ENCODE measurements at places on chromosomes 3 and 15.
A peak's percentile ranks its signal among the peaks of the same experiment; 100 is the strongest.

- DNase-seq: no peak
These were observed 708.4 kb upstream of the CBLB start for GRCh38 chr3:106577241-106577640.

DNA sequence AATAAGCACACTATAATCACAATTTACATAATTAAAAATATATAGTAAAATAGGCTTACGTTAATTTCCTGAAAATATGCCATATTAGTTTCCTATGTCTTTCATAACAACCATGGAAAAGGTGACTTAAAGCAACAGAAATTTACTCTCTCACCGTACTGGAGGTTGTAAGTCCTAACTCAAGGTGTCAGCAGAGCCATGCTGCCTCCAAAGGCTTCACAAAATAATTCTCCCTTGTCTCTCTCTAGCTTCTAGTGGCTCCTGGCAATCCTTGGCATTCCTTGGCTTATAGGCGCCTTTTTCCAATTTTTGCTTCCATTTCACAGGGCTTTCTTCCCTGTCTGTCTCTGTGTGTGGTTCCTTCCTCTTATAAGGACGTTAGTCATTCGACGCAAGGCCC is 7.6 kb downstream of the SI start:
- no peak for DNase-seq

DNA sequence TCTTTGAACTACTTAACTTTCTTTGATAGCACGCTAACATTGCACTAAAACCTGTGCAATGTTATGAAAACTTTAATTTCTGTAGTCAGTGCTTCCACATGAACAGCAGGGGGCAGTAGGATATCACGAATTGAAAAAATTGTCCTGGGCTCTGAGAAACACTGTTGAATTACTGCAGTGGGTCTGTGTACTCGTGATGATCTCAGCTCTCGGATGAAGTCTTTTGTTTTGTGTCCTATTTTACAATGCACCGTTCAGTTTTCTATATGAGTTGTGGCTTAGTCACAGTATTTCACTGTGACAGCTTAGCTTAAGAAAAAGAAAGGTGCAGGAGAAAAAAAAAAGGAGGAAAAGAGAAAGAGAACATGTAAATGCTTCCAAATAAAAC is 141.3 kb upstream of the CCDC54 start:
- DNase-seq: peak; percentile 68

- DNase-seq: no peak
These were observed 2.7 kb upstream of the GNB4 start for GRCh38 chr3:179453967-179454366.

GRCh38 chr3:127524296-127524896 is 66.1 kb downstream of the TPRA1 start:
- DNase-seq: no peak

DNA sequence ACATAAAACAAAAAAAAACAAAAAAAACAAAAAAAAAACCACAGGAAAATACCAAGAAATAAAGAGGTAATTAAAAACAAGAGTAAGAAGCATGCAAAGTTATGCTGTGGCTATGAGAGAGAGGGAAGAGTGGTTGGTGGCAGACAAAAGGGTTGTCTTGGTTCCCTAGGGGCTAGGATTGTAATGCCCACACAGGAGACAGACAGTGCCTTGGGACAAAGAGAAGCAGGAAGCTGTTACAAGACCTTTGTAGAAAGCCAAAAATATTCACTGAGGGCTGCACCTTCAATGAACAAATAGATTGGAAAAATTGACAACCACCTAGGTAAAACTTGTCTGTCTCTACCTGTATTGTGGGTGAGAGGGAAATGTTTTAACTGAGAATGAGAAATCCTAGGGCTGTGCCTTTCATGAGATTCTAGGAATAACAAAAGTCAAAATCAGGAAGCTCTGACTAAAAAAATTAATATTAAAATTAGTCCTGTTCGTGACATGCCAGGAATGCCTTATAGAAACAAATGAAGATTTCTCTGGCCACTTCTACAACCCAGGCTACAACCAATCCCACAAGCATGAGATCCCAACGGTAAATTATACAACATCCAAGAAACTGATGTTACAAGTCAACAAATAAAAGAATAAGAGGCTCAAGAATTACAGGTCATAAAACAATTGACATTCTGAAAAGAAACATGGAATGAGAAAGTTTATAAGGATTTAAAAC is 45.0 kb upstream of the PRICKLE2 start:
- DNase-seq: no peak

DNA sequence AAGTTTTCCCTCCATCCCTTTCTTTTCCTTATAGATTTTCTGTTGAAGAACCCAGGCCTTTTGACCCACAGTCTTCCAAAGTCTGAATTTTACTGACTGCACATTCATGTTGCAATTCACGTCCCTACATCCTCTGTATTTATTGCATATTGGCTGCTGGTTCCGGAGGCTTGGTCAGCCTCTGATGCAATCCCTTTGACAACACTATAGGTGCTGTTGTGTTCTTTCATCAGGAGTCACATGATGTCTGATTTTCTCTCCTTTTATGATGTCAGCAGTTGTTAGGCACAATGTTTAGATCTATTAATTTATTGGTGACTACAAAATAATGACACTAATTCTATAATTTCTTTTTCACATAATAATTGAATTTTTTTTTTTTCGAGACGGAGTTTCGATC is 8.7 kb downstream of the CYP1A1 start:
- DNase-seq: no peak

DNA sequence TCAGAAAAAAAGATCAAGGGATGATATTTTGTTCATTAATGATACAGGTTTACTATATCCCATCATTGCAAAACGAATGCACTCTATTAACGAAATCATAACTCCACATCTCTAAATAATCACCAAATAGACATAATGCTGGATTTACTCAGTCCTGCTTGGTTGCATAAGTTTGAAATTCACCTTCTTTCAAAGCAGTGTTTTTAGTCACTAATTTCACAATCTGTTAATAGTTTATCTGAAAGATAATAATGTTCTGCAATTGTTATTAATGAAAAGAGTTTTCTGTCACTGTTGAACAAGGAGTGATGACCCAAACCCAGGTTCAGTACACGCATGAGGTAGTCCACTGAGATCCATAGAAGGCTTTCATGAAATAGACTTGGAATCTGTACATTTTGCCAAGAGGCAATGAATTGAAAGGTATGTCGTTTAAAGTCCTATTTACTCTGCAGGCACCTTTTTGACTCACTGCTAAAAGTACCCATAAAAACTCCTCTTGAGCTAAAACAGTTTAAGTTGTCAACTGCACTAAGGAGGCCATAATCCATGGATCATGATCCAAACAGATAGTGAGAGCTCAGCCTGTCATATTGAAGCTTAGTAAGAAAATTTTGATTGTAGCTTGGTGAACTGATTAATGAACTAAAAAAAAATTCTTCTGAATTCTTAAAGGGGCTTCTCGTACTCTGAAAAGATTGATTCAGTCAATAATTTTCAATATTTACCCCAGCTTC is 75.6 kb upstream of the MBNL1 start:
- no peak for DNase-seq

DNA sequence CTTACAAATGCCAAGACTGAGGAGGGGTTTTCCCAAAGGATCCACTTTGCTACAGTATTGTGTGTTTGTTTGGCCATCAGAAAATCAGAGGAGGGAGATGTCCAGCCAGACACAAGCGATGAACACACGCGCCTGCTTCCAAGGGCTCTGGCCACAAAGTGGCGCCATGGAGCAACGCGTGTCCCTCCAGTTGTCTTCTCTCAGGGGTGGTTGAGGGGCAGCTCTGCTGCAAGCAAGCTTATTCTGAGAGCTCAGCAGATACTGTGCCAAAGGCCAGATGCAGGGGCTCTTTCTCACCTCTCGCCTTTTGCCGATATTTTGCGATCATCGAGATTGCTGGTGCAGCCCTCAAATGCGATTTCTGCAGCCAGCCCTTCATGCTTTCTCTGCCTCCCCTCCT is 88.9 kb upstream of the OSBPL11 start:
- no peak for DNase-seq

All from keratinocyte (primary cell).